ENCODE measurements at places on chromosomes 6 and 20.

DNA sequence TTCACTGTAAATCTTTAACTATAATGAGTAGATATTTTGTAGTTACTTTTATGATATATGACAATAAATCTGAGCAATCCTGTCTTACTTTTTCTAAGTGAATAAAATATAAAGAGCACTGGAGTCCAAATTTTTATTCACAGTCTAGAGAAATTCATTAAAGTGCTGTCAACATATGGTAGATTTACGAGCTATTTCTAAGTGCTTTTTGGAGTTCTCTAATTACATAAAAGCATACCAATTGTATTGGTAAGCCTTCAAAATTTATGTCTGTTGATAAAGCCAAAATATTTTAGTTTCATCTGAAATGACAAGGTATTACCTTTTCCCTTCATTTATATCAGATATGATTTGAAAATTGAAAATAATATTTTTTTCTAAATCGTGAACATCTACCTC is 75.4 kb downstream of the MAN1A1 start:
- no peak for DNase-seq

- DNase-seq: no peak
Observed at GRCh38 chr6:133042550-133043120, 198.5 kb upstream of the EYA4 start.

DNA sequence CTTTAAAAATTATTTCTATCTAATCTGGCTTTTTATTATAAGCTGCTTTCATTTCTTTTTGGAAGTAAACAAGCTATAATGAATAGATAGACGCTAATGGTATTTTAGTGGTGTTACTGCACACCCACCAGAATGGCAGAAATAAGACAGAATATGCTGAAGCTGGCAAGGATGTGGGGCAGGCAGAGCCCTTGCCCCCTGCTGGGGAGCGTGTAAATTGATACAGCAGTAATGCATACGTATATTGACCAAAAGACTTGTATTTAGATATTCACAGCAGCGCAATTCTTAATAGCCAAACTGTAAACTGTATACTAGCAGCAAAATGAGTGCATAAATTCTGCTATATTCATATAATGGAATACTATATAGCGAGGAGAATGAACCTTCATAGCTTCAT is 35.3 kb downstream of the TMEM181 start:
- DNase-seq: no peak

DNA sequence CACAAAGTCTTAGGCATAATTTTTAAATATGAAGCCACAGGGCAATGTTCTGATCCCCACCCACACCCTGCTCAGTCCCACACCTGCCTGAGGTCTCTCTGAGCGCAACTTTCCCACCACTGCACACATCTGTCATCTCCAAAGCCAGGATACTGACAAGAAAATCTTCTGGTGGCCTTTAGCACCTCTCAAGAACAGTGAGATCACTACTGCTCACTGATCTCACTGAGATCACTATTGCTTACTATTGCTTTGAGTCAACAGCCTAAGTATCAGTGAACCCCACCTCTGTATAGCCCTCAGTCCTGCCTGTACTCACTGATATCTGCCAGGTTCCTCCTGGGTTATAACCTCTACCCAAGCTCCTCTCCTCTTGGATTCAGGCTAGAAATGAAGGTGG is 6.4 kb downstream of the TNFRSF21 start:
- DNase-seq: no peak

DNA sequence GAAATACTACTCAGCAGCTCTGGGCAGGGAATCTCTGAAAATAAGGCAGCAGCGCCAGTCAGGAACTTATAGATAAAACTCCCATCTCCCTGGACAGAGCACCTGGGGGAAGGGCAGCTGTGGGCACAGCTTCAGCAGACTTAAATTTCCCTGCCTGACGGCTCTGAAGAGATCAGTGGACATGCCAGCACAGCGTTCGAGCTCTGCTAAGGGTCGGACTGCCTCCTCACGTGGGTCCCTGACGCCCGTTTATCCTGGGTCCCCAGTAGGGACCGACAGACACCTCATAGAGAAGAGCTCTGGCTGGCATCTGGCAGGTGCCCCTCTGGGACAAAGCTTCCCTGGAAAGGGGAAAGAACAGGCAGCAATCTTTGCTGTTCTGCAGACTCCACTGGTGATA is 59.0 kb downstream of the COL21A1 start:
- DNase-seq: no peak

- no peak for DNase-seq
Observed at GRCh38 chr6:31836047-31836473, 8.5 kb downstream of the HSPA1B start.

- no peak for DNase-seq
Observed at GRCh38 chr20:58139849-58140786, 88.3 kb downstream of the ANKRD60 start.

- DNase-seq: no peak
Observed at GRCh38 chr6:160792708-160793107, 90.7 kb downstream of the PLG start.

- no peak for DNase-seq
Observed at GRCh38 chr6:126170978-126171382, 168.9 kb upstream of the CENPW start.

DNA sequence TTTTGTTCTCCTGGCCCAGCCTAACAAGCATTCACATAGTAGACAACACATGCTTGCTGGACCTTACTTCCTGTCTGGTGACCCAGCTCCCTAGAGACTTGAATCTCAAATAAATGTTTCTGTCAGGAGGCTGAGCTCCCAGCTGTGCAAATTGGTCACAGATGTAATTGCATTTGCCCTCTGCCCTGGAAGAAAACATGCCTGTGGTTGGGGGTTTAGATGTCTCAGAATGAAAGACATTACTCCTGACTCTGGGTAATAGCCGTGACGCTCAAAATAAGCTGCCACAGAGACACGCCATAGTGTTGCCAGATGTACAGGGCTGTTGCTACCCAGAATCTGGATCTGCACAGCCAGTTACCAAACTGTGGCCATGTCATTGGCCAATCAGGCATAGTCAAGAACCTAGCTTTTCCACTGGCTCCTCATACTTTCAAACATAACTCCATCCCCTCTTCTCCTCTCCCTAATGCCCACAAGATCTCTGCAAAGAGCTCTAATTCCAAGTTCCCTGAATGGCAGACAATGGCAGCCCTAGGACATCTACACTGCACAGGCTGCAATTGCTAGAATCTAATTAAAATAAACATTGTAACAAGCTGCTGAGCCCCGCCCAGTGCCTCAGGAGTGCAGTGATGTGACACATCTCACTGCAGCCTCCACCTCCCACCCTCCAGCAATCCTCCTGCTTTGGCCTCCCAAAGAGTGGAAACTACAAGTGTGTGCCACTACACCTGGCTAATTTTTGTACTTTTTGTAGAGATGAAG is 32.8 kb upstream of the GMPR start:
- peak; percentile 88 for DNase-seq

- DNase-seq: peak; percentile 76
Observed at GRCh38 chr6:17780061-17780460, 73.3 kb upstream of the NUP153 start.

GRCh38 chr6:154506991-154507898 is 3.2 kb downstream of the CNKSR3 start:
- no peak for DNase-seq

GRCh38 chr6:33771146-33772081 is 17.5 kb downstream of the LEMD2 start:
- peak; percentile 88 for DNase-seq

GRCh38 chr20:57708694-57709673 is 831 bp downstream of the PMEPA1 start:
- peak; percentile 59 for DNase-seq

DNA sequence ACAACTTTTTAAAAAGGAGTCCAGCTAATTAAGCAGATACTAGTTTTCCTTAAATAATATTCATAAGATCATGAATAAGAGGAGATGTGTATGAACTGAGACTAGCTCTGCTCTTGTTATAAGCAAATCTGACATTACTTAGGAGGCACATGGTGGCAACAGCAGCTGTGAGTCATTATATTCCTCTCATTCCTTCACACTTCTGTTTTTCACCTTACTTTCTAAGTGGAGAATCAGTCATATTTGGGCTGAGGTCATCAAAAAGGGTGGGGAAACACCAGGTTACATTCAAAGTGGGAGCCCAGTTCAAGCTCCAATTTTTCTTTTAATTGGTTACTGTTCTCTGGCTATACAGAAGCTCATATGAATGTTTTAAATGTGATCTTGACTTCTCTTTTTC is 6.0 kb upstream of the RIPPLY2 start:
- DNase-seq: no peak

- no peak for DNase-seq
Observed at GRCh38 chr6:99294786-99295185, 54.7 kb downstream of the FAXC start.

DNA sequence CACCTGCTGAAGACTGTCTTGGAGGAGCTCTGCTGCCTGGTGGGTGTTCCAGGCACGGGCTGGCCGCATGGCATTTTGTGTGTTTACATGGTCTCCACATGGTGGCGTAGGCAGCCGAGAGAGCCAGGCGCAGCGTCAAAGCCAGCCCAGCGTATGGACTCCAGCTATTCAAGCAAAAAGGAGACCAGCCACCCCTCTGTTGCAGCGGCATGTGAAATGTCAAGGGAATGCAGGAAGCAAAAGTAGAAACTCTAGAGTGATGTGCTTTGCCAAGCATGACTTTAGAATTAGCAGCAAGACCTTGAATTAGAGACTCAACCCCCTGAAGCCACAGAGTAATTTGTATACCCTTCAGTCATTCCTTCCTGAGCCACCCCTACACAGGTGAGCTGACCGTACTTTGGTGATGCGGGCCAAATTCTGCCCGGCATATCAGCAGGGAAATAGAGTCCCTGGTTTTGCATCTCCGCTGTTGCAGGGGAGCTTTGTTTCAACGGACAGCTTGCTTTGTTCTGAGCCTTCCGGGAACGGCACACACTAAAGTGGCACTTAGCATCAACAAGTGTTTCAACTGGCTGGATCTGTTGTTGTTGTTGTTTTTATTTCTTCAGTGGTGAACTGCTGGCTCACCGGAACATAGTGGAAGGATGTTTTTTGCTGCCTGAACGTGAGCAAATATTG is 48.5 kb downstream of the FNDC1 start:
- peak; percentile 64 for DNase-seq

GRCh38 chr6:41071501-41071922 is 644 bp downstream of the OARD1 start:
- no peak for DNase-seq

DNA sequence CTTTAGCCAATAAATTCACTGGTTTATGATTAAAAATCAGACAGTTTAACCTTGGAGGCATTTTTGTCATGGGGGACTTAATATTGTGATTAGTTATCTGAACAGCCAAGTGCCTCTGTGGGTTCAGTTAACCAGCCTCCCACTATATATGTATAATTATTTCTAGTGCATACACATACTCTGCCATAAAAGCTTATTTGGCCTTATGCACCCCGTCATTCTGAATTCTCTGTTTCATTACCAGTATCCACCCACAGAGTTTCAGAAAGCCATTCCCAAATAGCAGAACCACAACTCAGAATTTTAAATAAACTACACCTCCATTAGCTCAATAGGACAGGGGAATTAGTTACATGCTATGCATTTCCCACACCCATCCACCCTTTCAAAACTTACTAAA is 279.7 kb downstream of the ZFAND3 start:
- no peak for DNase-seq

DNA sequence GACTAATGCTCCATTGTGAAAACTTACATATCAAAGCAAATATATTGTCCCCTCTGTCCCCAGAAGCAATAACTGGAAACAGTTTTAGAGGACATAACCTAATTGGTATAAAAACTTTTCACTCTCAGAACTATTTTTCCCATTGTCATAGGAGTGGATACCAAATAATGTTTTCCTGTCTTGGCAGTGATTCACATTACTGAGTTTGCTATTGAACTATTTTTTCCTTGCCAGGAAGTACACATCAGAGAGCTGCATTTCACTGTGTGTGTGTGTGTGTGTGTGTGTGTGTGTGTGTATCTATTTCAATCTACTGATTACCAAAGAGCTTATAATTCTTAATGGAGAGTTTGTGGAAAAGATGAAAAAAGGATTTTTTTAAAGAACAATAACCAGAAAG is 45.4 kb downstream of the AKAP12 start:
- peak; percentile 94 for DNase-seq

DNA sequence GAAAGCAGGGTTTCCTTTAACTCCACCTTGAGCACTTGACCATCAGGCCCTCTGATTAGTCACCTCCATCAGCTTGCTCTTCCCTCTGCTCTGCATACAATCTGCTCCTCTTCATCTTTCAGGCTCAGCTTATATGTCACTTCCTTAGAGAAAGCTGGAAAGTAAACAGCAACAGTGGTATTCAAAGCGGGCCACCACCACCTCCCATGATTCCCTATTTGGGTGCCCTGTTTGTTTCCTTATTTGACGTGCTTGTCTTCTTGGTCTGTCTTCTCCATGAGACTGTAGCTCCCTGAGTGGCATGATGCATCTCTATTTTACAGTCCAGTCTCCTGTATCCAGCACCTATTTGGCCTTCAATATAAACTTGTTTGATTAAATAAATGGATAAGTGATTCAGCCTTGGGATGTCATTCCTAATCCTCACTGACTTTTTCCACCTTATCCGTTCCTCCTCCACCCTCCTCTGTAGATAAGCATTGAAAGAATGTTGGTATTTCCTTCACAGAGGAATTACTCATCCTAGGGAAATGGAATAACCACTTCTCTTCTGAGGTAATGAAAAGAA is 102.8 kb upstream of the SGK1 start:
- DNase-seq: no peak

- peak; percentile 31 for DNase-seq
Observed at GRCh38 chr20:14199111-14199510, 138.3 kb downstream of the FLRT3 start.

GRCh38 chr6:70415660-70416059 is 2.4 kb downstream of the FAM135A start:
- DNase-seq: no peak

GRCh38 chr20:49345524-49345923 is 67.7 kb upstream of the ZNFX1 start:
- DNase-seq: peak; percentile 87

DNA sequence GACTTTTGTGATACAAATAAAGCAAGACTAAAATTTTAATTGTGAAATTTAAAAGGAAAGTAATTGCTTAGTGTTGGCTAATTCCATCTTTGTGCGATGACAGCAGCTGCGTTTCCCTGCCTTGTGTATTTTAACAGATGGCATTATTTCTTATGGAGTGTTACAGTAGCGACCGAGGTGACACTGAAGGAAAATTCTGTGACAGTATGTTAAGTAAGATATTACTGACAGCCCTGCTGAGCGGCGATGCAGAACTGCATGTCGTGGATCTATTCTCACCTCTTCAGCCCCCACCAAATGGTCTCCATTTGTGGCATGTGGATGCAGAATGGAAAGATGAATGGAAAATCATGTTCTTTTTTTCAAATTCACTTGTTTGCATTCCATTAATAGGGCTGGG is 289.4 kb downstream of the RNF144B start:
- DNase-seq: no peak

GRCh38 chr6:4320860-4321259 is 185.5 kb upstream of the ECI2 start:
- no peak for DNase-seq

DNA sequence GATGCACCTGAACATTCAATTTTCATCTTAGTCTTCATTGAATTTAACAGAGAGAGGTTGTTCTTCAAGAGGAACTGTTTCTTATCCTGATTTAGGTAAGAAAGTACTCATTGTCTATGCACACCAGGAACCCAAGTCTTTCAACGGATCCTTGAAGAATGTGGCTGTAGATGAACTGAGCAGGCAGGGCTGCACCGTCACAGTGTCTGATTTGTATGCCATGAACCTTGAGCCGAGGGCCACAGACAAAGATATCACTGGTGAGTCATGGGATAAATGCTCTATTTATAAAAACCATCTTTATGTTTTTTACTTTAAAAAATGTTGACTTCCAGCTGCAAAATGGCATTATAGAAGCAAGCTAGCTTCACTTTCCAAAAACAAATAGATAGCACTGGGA is 10.2 kb downstream of the NQO2 start:
- no peak for DNase-seq
